ENCODE measurements at places on chromosomes 1 and 21.
A peak's percentile ranks its signal among the peaks of the same experiment; 100 is the strongest.

DNA sequence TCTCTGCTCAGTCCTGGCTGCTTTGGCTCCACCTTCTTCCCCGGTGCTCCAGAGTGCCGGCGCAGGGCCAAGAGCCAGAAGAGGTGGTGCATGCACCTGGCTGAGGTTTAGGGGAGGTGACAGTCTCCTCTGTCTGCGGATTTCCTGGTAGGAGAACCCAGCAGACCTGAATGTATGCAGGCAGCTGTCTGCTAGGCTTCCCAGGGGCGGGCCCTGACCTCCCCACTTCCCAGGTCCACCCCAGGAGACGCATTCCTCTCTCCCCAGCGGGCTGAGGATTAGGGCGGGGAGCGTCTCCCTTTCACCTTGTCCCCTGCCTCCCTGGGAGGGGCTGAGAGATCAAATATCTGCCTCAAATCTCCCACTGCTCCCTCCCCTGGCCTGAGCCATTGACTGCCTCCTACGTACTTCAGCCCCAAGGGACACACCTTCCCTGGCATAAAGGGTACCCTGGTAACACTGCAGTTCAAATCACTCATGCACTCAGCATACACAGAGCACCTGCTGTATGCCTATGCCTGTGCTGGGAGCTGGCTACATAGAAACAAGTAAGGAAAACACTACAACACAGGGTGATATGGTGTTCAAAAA, 27.5 kb downstream of the DMBX1 start:
- no peak for DNase-seq

GRCh38 chr1:84360316-84360715, 38.0 kb upstream of the DNASE2B start:
- DNase-seq, result no peak

GRCh38 chr1:104953555-104953954, 1203.9 kb downstream of the AMY1C start:
- no peak for DNase-seq

DNA sequence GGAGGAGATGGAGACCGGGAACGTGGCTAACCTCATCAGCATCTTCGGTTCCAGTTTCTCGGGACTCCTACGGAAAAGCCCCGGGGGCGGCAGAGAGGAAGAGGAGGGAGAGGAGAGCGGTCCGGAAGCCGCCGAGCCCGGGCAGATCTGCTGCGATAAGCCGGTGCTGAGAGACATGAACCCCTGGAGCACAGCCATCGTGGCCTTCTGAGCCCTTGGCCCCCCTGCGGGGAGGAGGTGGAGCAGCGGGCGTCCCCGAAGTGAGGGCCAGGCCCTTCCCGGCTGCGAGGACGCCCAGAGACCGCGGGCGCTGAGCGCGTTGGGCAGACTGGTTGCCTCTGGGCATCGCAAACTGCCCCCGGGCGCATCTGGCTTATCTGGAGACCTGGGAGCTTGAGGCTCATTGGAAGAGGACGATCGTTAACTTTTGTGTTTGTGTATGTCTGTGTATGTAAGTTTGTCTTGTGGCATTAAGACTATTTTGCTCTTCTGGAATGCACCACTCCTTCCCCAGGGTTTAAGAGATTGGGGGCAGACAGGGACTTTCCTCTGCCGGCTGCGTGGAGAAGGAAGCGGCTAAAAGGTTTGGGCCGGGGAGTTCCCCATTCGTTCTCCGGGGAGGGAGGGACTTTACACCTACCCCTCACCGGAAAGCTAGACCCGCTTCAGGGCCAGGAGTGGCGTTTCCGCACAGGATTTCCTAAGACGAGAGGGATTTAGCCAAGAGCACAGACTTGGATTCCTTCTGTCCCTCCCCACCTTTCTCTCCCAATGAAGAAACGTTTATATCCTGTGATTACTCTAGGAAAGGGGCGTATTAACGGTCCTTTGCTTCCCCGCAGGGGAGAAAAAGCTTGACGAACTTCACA, 1.4 kb downstream of the IER5 start:
- peak; percentile 80 for DNase-seq

GRCh38 chr1:172224871-172225270, 195.6 kb upstream of the C1orf105 start:
- DNase-seq, result no peak

All from NB4 (cell line).